ENCODE measurements at places on chromosomes 7 and 10.

- no peak for DNase-seq
Observed at GRCh38 chr7:32952876-32953275, 4.4 kb upstream of the FKBP9 start.

DNA sequence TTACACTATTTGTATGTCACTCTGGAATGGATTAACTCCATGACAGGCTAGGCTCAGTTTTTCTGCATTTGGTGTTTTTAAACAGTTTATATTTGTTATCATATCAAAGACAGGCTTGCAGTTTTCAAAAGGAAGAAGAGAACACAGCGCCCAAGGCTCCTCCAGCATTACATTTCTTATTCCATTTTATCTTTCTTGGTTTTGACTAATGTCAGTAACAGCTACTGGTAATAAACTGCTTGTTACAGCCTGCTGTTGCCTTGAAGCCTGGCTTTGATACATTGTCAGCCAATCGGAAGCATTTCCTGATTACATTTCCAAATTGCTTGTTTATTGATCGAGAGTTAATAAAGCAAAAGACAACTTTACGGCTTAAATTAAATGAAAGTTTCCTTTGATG, 166.0 kb upstream of the MDFIC start:
- DNase-seq, result no peak

GRCh38 chr7:108157606-108158335, 27.6 kb upstream of the LAMB4 start:
- DNase-seq, result no peak

DNA sequence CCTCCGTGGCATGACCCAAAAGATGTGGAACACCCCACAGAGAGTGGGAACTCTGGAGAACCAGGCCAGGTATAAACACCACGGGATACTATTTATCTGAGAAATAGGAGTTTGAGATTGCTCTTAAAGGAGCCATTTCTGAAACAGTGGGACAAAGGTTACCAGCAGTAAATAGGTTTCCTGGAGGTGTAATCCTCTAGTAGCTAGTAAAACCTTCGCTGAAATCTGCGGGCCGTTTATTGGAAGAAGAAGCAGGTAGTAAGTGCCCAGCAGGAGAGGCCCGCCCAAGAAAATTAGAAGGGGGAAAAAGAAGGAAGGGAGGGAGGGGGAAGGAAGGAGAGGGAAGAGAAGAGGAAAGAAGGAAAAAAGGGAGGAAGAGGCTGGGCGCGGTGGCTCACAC, 51.6 kb downstream of the CHST3 start:
- no peak for DNase-seq

DNA sequence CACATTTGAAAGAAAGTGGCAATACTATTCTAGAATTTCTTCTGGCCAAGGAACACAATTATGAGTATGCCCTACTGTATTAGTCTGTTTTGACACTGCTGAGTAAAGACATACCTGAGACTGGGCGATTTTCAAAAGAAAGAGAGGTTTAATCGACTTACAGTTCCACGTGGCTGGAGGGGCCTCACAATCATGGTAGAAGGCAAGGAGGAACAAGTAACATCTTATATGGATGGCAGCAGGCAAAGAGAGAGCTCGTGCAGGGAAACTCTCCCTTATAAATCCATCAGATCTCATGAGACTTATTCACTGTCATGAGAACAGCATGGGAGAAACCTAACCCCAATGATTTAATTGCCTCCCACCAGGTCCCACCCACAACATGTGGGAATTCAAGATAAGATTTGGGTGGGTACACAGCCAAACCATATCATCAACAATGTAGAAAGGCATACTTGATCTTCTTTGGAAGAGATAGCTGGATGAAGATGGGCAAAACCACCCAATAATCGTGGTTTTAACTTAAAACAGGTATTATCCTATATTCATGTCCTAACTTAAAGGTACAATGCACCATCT, 113.9 kb downstream of the ETV1 start:
- DNase-seq, result no peak

GRCh38 chr7:32043688-32044087, 26.5 kb downstream of the PDE1C start:
- no peak for DNase-seq
